Stimulated activated CD8-positive, alpha-beta memory T cell treated with anti-CD3 and anti-CD28 coated beads, Interleukin-4, amount 100 ng/mL, for 4 hours (primary cell): ENCODE measurements at places on chromosomes 7 and 10.

GRCh38 chr7:137895301-137896221, 48.8 kb upstream of the DGKI start:
- no peak for DNase-seq

DNA sequence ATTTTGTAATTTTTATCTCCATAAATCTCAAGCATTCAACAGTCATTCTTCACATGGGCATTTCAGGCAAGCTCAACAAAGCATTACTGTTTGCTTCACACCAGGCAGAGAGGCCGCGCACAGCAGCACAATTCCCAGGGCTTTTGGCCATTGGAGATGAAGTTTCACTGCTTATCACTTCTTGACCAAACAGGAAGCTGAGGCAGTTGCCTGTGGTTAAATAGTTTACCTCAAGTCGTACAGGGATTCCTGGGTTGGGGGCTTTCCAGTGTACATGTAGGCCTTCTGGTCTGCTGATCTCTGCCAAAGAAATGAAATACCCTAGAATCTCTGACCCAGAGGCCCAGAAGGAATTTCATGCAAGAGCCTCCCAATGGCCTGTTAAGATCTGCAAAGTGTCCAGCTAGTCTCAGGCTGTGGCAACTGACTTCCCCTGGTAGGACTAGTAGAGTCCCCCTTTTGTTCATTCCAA, 11.2 kb upstream of the PRDX3 start:
- no peak for DNase-seq

GRCh38 chr7:148930335-148930734, 46.2 kb upstream of the EZH2 start:
- DNase-seq = no peak

DNA sequence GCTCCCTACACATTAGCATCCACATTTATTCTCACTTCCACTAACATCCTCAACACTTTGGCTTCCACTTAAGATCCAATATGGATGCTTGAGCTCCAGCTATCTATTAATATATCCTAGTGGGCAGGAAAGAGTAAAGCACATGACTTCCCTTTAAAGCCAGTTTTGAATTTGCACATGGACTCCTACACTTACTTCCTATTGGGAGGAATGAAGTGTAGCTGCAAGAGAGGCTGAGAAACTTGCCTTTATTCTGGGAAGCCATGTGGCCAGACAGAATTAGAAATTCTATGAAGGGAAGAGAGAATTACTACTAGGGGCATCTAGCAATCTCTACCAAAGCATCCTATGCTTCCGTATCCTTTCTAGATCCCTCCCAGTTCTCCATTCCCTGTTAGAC, 3.0 kb upstream of the TSPAN14 start:
- DNase-seq = no peak

GRCh38 chr10:96337106-96337505, 21.7 kb downstream of the OPALIN start:
- no peak for DNase-seq

DNA sequence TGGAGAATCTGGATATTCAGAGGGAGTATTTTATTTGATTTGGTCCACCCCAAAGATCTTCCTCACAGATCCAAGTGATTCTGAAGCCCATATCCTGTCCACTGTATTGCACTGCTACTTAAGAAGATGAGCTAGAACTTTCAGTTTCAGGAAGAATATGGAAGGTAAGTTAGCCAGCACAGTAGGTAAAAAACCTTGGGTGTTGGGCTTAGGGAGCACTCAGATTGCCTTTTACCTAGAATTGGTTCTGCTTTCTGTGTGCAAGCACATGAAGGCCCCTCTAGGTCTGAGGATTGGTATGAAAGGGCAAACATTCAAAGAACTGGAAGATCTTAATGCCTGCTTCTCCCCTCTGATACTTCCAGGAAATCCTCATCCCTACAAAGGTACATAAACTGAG, 146.7 kb upstream of the COL1A2 start:
- no peak for DNase-seq

DNA sequence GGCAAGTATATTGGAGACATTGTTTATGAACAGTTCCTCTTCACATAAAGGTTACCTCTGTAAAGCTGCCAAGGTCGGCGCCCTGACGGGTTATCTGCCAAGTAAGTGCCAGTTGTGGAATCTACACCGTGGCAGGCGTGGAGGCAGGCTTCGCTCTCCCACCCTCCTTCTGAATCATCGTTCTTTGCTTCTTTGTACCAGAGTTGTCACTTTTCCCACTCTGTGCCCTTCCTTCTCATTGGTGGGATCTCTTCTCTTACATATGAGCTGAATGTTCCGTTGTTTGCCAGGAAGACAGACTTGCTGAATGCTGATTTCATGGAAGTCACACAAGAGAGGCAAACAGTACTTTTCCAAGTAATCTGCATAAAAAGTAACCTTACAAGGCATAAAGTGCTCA, 40.6 kb upstream of the PTPRZ1 start:
- no peak for DNase-seq

GRCh38 chr10:93131986-93132385, 58.3 kb downstream of the CYP26A1 start:
- DNase-seq = no peak

- no peak for DNase-seq
Observed at GRCh38 chr10:88026031-88026430, 162.6 kb downstream of the PTEN start.

DNA sequence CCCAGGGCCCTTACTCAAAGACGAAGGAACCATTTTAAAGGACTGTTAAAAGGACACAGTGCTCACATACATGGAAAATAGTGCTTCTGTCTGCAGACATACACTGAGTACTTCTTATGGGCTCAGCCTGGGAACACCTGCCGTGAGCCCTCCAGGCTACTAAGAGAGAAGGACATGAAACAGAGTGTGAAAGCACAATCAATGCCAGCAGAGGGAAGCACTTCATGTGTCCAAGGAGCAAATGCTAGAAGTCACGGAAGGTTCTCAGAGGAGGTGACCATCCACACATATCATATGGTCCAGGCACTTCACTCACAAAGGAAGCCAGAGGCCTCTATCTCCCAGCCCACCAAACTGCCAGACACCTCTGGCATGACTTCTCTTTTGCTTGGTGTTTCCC, 15.5 kb downstream of the ELMO1 start:
- DNase-seq = no peak

DNA sequence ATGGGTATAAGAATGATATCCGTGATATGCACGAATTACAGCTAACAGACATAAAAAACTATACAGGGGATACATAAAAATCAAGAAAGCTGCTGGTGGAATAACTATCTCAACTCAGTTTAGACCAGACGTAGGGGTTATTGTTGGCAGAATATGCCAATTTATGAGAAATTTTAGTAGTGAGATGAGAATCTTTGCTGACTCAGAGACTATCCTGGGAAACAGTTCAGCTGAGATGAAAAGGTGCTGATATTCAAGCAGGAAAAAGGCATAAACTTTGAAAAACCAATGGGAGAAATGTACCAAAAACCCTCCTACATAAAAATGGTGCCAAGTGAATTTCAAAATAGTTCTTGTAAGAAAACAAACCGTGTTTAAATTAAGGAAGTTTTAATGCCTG, 3.3 kb downstream of the MRPS33 start:
- no peak for DNase-seq

DNA sequence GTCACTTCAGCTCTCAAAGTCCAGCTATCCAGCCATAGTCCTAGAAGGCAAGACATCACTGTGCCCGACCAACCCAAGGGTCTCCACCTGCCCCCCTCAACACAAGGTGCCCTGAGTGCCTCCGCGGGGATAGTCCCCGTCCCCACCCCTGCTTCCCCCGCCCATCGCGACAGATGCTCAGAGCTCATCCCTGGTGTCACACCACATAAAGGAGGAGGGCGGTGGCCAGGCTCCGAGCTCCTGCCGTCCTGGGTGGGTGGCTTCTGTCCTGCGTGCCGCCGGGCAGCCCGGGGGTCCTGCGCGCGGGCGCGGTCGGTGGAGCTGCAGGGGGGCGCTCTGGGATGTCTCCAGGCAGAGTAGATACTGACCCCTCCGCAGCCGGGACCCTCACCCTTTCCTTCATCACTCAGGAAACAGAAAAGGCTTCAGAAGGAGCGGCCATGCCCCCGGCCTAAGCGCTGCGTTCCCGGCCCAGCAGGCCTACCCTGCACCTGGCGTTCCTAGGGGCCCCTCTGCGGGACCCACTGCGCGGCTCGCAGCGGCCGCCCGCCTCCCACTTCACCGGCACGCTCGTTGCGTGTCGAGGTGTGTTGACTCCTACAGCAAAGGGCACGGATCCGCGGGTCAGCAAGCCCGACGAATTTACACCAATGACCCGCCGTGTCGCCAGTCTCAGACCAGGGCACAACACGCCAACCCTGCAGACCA, 53.4 kb downstream of the ALOX5 start:
- no peak for DNase-seq

DNA sequence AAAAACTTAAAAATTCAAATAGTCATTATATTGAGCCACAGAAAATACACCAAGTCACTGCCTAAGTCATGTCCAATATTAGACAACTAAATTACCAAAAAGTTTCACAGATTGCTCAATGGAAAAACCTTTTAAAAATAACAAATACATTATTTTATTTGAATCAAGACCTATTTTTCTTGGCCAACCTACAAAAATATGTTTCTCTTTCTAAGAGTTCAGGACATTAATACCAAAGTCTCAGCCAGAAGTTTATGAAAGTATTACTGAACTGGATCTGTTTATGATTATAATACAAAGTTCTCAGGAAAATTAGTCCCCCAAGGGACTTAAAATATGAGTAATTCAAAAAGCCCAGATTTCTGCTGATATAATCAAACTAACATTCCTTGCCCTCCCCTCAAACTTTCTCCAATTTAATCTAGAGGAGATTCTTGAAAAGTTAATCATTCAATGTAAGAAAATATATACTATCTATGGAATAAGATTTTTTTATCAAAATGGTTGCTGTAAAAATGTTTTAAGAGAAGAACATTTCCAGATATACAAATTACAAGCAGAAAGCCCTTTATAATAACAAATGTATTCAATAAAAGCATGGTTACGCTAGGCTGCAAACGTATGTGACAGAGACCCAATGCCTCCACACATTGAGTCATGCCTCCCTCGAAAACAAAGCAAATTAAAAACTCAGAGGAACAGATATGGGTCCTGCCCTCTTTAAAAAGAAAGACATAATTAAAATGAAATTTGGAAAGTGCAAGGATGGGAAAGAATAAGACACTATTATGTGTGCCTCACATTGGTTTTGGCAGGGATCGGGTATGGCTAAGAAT, 381.6 kb downstream of the PARD3 start:
- no peak for DNase-seq

- no peak for DNase-seq
Observed at GRCh38 chr10:98456043-98456570, 9.4 kb upstream of the HPS1 start.

- DNase-seq = no peak
Observed at GRCh38 chr7:28808796-28809533, 149.2 kb downstream of the TRIL start.

DNA sequence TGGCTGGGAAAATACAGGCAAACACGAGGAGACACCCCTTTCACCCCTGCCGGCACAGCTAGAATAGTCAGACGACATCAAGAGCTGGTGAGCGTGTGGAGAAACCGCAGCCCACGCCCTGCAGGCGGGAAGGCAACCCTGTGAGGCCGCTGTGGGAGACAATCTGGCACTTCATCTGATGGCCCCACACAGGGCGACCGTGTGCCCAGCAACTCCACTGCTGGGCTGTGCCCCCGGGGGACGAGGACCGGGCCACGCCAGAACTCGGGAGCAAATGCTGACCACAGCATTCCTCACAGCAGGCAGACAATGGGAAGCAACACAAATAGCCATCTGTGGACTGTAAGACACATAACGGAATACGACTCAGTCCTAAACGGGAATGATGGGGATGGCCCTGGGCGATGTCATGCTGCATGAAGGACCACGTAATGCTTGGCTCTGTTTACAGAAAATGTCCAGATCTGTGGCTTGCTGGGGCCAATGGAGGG, 58.9 kb downstream of the CFAP46 start:
- DNase-seq = no peak

DNA sequence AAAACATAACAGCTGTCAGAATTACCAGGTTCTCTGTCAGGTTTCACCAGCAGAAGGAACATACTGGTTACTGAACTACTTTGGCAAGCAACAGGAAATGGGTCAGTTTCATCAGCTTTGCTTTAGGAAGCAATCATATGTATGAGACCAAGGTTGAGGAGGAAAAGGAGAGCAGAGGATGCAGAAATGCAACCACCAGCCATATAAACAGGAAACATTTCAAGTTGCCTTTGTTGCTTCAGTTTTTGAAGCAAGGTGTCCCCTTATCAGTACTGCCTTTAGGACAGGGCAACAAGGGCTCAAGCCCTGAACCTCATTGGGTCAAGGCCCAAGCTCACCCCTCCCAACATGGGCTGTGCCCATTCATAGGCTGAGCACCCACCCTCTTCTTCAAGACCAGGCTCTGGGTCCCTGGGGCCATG, 10.2 kb downstream of the HIPK2 start:
- no peak for DNase-seq

DNA sequence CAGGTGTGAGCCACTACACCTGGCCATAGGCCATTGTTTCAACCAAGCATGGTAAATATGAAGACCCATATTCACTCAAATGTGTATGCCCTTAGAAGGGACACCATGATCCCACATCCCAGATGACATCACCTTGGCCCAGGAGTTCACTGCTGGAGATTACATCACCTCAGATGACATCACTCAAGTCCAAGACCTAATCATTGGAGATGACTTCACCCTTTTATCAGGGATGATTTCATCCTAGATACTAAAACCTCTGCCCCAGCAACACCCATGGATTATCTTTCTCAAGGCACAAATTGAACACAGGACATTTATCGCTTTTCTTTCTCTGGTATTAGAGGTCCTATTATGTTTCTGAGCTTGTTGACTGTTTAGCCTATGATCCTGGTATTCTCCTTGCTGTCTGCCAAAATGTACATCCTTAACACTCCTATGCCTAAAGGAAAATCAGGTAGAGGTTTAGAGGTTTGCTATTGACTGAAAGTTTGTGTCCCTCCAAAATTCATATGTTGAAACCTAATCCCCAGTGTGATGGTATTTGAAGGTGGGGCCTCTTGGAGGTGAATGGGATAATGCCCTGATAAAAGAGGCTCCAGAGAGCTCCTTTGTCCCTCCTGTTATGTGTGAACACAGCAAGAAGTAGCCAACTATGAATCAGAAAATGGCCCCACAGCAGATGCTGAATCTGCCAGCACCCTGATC, 9.8 kb upstream of the CYP2C18 start:
- no peak for DNase-seq

- no peak for DNase-seq
Observed at GRCh38 chr10:61814160-61814559, 87.3 kb upstream of the ARID5B start.
